ENCODE measurements at places on chromosomes 1 and 21.

GRCh38 chr1:44828841-44829440 is 14.1 kb downstream of the PTCH2 start:
- DNase-seq: no peak

DNA sequence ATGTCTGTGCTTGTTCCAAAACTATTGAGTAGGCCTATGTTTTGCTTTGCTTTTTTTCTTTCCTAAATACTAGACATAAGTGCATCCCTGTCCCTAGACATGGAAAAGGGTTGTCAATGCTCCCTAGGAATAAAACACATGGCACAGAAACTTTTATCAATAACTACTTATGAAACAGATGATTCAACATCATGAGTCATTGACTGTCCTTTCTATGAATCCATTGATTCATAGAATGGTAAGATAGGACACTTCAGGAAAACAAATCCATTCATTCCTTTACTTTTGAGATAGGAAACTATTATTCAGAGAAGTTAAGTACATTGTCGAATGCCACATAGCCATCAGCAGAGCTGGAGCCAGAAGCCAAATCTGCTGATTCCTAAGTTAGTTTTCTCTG is 147.5 kb downstream of the TSEN15 start:
- peak; percentile 75 for DNase-seq

GRCh38 chr1:226983992-226984364 is 43.9 kb downstream of the COQ8A start:
- no peak for DNase-seq

- peak; percentile 86 for DNase-seq
These were observed 46.7 kb upstream of the GUCA2A start for GRCh38 chr1:42211224-42211623.

DNA sequence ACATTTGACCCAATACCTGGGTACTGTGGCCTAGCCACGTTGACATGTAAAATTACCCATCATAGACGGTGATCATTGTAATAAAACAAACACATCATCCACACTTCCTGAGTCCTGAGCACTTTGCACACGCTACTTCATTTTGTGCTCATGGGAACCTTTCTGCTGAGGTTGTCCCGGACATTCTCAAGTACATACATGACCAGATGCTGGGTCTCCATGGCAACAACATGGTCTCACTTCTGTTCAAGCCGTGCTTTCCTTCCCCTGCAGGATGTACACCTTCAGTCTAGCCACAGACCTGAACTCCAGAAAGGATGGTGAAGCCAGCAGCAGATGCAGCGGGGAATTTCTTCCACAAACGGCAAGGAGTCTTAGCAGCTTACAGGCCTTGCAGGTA is 22.7 kb downstream of the UBASH3A start:
- DNase-seq: no peak

DNA sequence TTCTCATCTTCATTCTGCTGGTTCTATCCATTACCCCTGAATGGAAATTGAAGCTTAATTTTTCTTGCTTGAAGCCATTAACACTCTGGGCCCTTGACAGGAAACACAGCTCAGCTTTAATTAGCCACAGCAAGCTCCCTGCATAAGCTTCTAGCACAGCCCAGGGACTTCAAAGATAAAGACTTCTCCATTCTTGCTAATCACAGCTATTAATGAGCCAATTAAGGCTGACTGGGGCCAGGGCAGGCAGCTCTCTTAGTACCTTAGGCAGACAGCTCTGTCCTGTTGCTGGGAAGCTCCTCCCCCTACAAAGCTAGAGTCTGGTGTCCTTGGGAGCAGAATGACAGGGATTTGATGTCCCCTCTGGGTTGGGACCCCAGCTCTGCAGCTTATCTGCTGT is 27.9 kb upstream of the TRABD2B start:
- no peak for DNase-seq

- DNase-seq: no peak
These were observed 93.5 kb downstream of the WDR4 start for GRCh38 chr21:42785666-42786427.

GRCh38 chr1:235854347-235854746 is 12.4 kb downstream of the LYST start:
- DNase-seq: no peak

DNA sequence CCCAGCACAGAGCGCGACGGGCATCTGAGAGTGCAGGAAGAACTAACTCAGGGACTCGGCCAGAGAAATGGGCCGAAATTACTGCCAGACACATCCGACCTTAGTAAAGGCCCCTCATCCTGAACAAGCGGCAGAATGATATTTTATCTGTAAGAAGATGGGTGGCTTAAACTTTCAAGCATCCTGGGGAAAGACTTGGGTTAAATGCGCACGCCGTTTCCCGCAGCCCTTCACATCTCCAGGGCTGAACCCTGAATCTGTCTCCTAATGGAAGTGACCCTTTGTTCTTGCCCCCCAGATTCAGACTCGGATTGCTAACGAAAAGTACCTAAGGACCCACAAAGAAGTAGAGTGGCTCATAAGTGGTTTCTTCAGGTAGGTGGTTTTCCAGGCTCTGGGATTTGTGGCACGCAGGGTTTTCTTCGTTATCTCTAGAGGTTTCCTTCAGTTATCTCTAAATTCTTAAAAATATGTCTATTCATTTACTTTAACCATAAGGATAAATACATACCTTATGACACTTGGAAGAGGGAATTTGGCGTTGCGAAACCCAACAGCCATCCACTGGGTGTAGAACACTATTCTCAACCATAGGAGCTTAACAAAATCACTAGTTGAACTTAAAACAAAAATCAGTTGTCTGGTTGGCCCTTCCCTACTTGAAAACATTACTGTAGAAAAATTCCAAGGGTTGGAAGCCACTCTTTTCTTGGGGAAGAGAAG is 627 bp downstream of the RIIAD1 start:
- DNase-seq: no peak

GRCh38 chr1:160363951-160364735 is 2.7 kb upstream of the NHLH1 start:
- no peak for DNase-seq

GRCh38 chr1:232635778-232636356 is 5.9 kb upstream of the SIPA1L2 start:
- DNase-seq: peak; percentile 71

DNA sequence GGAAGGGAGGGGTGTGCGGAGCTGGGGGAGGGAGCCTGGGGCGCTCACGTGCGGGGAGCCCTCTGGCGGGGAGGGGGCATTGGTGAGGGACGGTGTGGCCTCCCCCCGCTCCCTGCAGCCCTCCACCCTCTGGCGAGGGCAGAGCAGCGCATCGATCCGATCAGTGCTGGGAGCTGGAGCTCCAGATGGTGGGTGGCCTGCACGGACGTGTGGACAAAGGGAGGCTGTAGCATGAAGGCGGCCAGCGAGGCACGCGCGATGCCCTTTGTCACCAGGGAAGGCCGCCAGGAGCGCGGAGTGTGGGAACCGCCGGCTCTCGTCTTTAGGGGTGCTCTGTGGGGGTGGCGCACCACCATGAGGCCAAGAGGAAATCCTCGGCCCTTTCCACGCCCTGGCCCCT is 5.4 kb upstream of the HES5 start:
- no peak for DNase-seq

- DNase-seq: no peak
These were observed 29.3 kb downstream of the NTMT2 start for GRCh38 chr1:170175041-170175440.

- DNase-seq: no peak
These were observed 15.3 kb upstream of the AGPAT3 start for GRCh38 chr21:43849532-43850299.

DNA sequence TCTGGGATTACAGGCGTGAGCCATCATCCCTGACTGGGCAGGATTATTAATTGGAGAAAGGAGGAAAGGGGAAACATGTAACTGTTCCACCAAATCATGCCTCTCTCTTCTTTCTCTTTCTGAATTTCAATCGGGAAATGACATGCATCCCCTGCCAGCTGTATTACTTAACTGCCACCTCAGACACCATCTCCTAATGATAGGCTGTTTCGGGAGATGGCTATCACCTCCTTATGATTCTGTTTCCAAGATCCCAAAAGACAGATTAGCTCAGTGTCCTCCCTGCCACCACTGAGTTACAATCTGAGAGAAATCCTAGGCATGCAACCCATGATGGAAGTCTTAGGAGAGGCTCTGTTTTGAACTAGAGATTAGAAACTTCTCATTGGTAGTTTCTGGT is 67.5 kb downstream of the MIS18A start:
- DNase-seq: no peak

GRCh38 chr21:44916965-44917364 is 3.7 kb downstream of the ITGB2 start:
- no peak for DNase-seq

- no peak for DNase-seq
These were observed 88.8 kb downstream of the TGFBR3 start for GRCh38 chr1:91797164-91797563.

- DNase-seq: no peak
These were observed 9.0 kb upstream of the RNF186 start for GRCh38 chr1:19824036-19824435.

GRCh38 chr1:4599521-4599920 is 54.9 kb upstream of the AJAP1 start:
- DNase-seq: no peak

GRCh38 chr21:45376459-45377324 is 28.3 kb upstream of the COL18A1 start:
- no peak for DNase-seq

- no peak for DNase-seq
These were observed 85.3 kb downstream of the LEPR start for GRCh38 chr1:65505547-65506300.

DNA sequence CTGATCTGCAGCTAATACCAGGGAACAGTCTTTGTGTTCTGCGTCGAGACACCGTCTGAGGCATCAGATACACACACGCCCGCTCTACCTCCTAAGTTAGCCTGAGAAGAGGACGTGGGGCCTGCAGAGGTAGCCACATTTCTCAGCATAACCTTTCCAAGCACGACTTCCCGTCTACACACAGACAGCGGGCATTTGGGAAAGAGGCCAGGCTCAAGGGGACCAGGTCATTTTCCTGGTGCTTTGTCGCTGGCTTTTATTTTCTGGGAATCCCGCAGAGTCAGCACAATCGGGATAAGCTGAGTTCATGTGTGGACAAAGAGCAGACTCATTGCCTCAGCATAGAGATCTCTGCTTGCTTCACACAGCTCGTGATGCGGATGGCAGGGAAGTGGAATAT is 72.5 kb upstream of the SMYD2 start:
- DNase-seq: no peak

DNA sequence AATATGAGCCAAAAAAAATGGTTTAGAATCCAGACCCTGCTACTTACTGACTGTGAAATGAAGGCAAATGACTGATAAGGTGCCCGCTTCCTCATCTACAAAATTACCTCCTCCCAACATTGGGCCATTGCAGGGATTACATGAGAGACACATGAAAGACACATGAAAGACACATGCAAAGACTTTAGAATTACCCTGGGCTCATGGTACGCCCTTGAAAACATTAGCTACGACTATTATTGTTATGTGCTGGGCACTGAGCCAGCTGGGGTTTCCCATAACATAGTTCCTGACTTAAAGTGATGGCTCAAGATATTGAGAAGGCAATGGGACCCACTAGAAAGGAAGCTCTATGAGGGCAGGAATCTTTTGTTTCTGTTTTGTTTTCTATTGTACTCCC is 43.7 kb upstream of the KANK4 start:
- no peak for DNase-seq

DNA sequence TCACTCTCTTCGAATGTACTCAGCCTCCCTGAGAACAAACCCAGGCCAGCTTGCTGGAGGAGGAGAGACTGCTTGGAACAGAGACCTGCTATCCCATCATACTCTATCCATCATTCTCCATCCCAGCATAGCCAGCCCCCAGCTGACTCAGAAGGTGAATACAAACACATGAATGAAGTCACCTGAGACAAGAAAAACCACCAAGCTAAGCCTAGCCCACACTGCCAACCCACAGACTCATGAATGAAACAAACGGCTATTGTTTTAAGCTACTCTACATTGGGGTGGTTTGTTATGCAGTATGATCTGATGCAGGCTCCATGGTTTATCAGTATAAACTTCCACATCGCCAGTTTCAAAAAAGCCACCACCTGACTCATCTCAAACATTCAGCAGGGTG is 395.6 kb downstream of the SETD4 start:
- DNase-seq: peak; percentile 52

GRCh38 chr1:211928290-211928801 is 97.8 kb upstream of the LPGAT1 start:
- DNase-seq: no peak

DNA sequence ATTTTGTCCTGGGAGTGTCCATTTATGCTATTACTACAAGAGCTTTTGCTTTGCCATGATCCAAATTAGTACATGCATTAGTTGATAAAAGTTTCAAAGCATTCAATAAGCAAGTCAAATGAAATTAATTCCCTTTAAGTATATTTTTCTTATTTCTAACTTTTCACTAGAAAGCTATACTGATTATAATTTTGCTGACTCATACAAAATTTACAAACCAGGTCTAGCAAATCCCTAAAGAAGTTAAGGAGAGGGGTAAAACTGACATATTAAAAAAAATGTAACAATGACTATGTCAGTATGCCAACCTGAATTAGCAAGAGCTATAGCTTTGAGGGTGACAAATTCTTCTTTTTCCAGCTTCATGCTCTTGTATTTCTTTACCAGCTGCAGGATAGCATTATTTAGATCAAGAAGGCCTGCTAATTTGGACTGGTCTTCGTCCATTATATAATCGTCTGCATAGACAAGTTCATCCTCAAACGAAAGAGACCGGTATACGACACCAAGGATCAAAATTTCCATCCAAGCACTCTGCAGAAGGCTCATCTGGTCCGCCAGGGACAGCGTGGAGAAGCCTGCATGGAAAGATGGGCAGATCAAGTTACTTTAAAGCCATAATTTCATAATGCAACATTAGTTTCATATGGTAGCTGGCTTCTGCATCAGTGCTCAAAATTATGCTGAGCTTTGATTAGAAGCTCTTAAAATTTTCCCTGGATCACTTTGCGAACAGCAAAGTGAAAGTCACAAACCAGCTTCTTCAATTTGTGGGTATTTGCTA is 95.8 kb upstream of the USH2A start:
- no peak for DNase-seq

DNA sequence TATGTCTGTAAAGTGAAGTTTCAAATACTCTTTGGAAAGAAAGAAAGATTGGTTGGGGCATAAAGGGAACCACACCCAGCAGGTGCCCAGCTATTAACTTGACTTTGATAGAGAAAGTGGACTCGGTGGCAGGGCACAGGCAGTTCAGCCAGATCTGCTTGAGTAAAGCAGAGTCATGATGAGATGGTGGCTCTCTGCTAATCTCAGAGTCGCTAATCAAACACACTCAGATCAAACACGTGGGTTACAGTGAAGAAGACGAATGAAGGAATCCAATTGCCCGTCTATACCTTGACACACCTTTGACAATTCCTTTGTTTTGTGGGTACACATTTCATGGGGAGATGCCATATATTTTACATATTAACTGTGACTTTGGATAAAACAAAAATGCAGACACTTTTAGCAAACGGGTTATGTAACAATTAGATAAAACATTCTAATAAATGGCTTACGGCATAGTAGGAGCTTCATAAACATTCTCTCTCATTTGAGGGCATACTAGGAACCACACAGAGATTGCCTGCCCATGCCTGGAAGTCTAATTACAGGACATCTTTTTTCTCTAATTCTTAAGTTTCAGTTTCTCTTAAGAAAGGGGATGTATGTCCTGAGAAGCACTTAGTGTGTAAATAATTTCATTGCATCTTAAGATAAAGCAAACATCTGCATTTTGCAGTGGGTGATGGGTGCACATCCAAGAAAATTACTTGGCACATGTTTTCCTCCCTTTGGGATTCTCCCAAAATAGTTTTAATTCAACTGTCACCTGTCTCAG is 7.2 kb downstream of the CBR1 start:
- DNase-seq: no peak

All from ELR (cell line).